ENCODE measurements at places on chromosomes 5 and 9.

DNA sequence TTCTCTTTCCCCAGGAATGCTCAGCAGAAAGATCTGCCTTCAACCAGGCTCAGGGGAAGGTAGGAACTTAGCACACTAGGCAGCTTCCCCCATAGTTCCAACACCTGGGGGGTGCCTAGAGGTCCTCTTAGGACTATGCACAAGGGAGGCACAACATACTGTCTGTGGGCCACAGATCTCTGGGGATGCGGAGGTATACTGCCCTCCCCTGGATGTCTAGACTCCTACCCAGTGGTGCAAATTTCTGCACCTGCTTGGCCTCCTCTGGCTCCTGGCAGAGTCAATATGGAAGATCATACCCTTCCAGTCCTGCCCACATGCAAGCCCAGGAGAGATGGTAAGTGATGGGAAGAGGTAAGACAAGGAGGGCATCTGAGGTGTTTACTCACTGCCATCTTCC, 247.5 kb upstream of the DAPK1 start:
- no peak for DNase-seq

DNA sequence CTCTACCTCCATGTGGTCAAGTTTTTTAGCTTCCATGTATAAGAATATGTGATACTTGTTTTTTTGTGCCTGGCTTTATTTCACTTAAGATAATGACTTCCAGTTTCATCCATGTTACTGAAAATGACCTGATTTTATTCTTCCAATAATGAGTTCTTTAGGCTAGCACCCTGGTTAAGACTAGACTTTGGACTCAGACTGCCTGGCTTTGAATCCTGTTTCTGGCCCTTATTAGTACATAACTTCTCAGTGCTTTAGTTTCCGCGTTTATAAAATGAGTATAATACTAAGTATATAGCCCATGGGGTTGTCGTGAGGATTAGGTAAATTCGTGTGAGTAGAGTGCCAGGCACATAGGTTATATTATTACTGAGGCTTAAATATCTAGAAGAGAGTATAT, 18.5 kb downstream of the KIAA1958 start:
- no peak for DNase-seq

DNA sequence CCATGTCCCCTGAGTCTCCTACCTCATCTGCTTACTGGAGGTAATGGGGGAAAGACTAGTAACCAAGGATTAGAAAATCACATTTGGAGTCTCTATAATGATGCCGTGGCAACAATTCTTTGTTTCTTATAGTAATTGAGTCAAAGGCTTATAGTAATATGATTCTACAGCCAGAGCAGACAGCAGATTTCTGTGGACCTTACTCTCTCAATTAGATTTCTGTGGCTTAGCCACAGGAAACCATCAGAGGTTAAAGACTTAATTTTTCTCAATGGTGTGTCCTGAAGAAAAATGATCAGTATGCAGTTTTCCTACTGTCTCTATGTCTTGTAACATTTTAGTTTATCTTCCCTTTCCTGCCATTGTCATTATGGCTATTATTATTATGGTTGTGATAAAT, 59.3 kb upstream of the CD180 start:
- DNase-seq = no peak

DNA sequence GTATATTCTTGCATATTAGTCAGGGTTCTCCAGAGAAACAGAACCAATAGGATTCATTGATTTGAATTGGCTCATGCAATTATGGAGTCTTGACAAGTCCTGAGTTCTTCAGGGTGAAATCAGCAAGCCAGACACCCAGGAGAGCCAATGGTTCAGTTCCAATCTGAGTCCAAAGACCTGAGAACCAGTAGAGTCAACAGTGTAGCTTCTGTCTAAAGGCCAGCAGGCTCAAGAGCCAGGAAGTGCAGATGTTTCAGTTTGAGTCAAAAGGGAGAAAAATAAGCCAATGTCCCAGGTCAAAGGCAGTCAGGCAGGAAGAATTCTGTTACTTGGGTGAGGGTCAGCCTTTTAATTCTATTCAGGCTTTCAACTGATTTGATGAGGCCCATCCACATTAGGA, 37.8 kb upstream of the ANKRD34B start:
- no peak for DNase-seq

DNA sequence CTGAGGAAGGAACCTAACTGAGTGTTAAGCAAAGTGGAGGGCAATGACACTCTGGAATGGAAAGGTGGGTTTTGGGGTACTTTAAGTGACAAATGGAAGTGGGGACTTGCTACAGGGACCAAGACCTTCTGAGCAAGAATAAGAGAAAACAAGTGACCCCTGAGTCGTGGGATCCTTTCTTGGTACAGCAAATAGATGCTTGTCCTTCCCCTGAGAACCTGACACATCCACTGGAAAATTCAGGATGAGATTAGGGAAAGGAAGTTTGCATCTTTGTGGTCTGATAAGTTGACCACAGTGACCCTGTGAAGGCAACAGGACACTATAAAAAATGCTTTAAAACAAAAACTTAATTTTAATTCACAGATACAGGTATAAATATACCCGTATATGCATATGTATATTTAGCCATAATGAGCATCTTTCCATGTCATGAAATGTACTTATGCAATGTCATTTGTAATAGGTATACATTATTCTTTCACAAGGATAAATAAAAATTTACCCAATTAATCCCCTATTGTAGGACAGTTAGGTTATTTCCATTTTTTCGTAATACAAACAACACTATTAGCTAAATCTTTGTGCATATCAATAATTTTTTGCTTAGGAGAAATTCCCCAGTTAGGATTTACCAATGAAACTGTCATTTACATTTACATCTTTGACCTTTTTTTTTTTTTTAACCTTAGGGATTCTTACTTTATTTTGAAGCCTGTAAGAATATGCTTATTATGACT, 2.0 kb upstream of the IRF1 start:
- no peak for DNase-seq

- DNase-seq = no peak
Measured at GRCh38 chr5:136729901-136730355, 364.6 kb upstream of the TRPC7 start.

DNA sequence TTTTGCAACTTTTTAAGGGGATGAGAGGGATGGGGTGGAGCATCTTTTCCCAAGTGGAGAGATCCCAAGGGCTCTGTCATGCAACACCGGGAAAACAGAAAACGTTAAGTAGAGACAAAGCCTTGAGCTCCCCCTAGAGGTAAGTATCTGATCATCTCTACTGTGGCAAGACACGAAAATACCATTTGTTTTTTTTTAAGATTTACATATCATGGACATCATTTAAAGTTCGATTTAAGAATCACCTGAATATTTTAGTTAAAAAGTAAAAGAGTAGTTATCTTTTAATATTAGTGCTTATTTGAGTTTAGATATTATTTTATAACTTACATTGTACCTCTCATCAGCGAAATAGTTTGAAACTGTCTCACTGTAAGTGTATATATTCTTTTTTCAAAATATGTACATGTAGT, 200.4 kb downstream of the LRRC70 start:
- peak; percentile 54 for DNase-seq

DNA sequence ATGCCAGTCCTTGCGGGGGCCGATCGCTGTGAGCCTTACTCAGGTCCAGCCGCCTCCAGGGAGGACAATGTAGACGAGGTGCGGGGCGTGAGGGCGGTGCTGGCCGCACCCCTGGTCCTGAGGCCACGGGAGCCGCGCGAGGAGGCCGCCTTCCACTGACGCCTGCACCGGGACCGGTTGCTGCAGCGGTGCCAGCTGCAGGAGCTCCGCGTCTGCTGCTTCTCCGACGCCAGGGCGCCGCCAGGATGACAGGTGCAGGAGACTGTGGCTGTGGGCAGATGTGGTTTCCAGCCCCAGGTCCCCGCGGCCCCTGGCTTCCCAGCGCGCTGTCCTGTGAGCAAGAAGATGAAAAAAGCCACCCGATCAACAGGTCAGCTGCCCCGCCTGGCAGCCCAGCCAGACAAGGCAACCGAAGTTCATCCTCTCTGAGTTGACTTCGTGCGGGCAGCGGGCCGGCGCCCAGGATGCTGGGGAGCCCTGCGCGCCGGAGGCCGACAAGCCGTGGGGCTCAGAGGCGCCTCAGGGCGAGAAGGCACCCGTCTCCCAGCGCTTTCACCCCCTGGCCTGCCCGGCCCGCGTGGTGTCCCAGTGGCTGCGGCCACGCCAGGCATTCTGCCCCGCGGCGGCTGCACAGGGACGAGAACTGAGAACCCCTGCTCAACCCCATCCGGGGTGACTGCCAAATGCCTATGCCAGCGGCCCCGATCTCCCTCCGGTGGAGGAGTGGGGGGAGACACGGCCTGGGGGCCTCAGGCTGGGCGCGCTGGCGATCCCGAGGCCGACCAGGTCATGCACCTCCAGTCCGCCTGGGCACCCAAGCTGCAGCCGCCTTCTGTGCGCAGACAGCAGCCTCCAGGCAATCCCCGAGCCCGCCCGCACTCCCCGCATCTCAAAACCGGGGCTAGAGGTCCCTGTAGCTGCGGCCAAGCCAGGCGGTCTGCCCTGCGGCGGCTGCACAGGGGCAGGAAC, 43.4 kb upstream of the BICD2 start:
- no peak for DNase-seq

GRCh38 chr9:132590318-132591182, 8.1 kb downstream of the BARHL1 start:
- no peak for DNase-seq

DNA sequence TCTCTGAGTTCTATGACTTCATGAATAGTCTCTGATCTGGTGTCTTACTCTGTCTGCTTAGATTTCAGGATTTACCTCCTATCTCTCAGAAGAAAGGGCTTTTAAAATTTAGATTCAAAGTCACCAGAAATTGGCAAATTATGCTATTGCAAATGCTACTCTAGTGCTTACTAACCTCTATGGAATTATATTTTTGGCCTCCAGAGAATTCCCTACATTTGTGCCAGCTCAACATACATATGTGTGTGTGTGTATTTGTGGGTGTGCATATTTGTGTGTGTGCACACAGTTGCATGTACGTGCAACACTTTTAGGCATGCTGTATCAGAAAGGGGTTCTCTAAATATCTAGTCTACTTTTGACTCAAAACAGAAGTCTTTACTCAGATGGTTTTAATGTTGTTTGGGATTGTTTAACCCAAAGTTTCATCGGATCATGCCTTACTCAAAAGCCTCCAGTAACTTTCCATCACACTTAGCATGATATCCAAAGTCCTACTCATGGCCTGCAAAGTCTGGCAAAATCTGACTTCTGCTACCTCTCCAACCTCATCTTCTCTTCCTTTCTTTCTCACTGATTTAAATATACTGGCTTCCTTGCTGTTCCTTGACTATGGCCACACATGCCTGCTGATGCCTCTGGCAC, 147.6 kb upstream of the NR3C1 start:
- DNase-seq = no peak

DNA sequence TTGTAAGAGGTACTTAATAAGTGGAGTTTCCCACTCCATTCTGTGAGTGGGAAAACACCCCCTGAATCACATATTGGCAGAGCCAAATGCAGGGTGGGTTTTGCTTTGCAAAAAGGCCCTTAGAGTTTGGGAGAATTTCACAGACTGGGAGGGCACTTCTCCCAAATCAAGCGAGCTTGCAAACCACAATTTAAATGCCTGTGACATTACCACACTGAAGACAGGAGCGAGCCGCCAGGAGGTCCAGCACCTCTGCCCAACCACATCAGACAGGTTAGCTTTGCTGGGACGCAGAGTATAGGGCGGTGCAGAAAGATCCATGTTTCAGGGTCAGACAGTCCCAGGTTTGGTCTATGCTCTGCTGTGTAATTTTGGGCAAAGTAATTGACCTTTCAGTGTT, 2.3 kb downstream of the ALAD start:
- peak; percentile 87 for DNase-seq

DNA sequence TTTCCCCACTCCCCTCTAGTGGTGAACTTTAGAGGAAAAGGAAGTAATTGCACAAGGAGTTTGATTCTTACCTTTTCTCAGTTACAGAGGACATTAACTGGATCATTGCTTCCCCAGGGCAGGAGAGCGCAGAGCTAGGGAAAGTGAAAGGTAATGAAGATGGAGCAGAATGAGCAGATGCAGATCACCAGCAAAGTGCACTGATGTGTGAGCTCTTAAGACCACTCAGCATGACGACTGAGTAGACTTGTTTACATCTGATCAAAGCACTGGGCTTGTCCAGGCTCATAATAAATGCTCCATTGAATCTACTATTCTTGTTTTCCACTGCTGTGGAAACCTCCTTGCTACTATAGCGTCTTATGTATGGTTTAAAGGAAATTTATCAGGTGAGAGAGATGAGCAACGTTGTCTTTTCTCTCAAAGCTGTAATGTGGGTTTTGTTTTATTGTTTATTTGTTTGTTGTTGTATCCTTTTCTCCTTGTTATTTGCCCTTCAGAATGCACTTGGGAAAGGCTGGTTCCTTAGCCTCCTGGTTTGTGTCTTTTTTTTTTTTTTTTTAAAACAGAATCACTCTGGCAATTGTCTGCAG, 25.3 kb downstream of the SLC22A5 start:
- DNase-seq = peak; percentile 55

DNA sequence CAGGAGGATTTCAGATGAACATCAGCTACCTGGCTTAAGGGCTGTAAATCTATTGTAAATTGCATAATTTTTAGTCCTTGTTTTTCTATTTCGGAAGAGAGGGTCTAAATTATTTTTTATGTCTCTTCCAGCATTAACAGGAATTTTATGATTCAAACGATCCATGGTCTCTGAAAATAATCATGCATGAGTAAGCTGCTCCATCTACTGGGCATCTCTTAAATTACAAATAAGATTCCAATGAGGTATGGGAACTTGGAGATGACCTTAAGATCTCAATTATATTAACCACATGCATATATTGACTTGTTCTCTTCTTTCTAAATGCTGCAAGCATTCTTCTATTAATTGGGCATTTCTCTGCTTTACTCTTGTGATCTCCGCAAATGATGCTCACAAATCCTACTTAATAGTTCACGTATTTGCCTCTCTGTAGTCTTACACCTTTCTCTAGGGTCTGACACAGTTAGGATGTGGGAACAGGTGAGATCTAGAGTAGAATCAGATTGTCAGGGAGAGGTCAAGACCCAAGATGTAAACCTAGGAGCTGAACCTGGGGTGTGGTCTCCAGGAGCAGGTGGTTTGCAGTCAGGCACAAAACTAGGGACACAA, 86.9 kb downstream of the NUDT12 start:
- no peak for DNase-seq

DNA sequence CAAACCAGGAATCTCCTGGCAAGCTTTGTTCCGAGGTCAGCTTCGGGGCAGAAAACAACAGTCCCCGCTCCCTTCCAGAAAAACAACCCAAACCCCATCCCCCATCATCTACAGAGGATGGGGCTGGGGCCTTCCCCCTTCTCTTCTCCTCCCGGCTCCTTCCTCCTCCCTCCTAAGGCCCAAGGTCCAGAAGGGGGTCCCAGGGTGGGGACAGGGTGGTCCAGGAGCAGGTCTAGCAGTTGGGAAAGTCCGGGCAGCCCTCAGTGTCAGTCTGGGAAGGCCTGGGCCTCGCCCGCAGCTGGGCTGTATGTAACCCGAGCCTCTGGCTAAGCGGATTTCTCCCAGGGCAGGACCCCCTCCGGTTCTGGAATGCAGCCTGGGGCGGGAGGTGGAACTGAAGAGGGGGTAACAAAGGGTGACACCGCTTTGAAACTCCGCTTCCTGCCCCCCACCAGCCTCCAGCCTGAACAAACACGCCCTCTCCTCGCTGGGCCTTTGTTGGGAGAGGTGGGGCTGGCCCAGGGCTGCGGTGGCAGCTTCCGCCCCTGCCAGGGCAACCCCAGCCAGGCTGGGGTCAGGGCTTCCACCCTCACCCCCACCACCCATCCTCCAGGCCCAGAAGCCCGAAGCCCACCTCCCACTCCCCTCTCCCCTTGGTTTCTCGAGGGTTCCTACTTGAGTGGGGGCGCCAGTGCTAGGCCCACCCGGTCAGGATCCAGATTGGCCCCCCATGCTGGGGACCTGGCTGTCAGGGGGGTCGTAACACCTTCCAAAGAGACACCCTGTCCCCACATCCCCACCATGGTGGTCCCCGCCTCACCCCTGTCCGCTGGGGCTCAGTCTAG, 63.5 kb downstream of the C9orf50 start:
- peak; percentile 93 for DNase-seq

GRCh38 chr9:127128341-127129072, 6.1 kb upstream of the ANGPTL2 start:
- no peak for DNase-seq
